ENCODE measurements at places on chromosomes 16 and 17. TPM values are rescaled to one million over a fixed set of nuclear protein-coding genes. Genes with fewer than 3 reads are reported as not detected.

MMP15 gene
- total RNA-seq = 2.2 TPM

EFNB3 gene
- total RNA-seq = 0.67 TPM

ABCC11 gene
- total RNA-seq = under 0.01 TPM

BRCA1 gene
- 25.4 TPM for total RNA-seq

All from bronchus fibroblast of lung (primary cell).